Upper lobe of right lung (tissue), 1 donor: ENCODE measurements at places on chromosomes 7 and 10.
A peak's percentile ranks its signal among the peaks of the same experiment; 100 is the strongest.

DNA sequence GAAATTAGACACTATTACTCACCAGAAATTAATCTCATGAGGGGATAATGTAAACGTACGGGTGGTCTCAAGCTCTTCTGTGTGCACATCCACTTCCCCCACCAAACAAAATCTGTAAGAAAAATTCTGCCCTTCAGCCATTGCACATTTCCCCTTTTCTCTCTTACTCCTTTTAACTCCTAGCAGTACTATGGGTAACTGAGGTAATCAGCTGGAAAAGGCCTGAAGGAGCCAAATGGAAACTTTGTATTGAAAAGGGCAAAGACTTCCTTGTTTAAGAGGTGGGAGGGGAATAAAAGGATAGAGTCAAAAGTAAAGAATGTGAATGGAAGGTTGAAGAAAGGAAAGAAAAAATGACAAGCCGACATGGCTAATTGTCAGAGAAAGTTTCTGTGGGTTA lies 273.8 kb downstream of the RNLS start:
- no peak overlapping the region for H3K4me3 ChIP-seq
- no peak for DNase-seq
- no peaks in the 10 kb centered on the region for H3K36me3 ChIP-seq
- H3K4me1 ChIP-seq: no peaks in the 10 kb centered on the region

GRCh38 chr10:6024334-6024682 lies 37.9 kb downstream of the IL2RA start:
- H3K4me3 ChIP-seq: no peak overlapping the region
- no peak for DNase-seq
- no peaks in the 10 kb centered on the region for H3K36me3 ChIP-seq
- no peak overlapping the region for H3K27ac ChIP-seq
- H3K27me3 ChIP-seq: no peaks in the 10 kb centered on the region

GRCh38 chr7:80499350-80499953 lies 12.4 kb downstream of the GNAT3 start:
- H3K36me3 ChIP-seq: no peaks in the 10 kb centered on the region
- no peak for DNase-seq
- H3K4me1 ChIP-seq: peaks cover 8% of the 10 kb centered on the region
- H3K27me3 ChIP-seq: no peaks in the 10 kb centered on the region
- no peak overlapping the region for H3K4me3 ChIP-seq
- H3K27ac ChIP-seq: peak overlapping the region; percentile 61

GRCh38 chr10:69088801-69089501 lies 1.0 kb downstream of the SRGN start:
- peaks cover 19% of the 10 kb centered on the region for H3K4me1 ChIP-seq
- no peak for DNase-seq
- no peaks in the 10 kb centered on the region for H3K36me3 ChIP-seq
- H3K27ac ChIP-seq: peak overlapping the region; percentile 95
